Activated T-cell treated with anti-CD3 and anti-CD28 coated beads, Interleukin-2, amount 50 U/mL, for 4 hours (primary cell): ENCODE measurements at places on chromosomes 5 and 9. TPM values are rescaled to one million over a fixed set of nuclear protein-coding genes. Genes with fewer than 3 reads are reported as not detected.

DNA sequence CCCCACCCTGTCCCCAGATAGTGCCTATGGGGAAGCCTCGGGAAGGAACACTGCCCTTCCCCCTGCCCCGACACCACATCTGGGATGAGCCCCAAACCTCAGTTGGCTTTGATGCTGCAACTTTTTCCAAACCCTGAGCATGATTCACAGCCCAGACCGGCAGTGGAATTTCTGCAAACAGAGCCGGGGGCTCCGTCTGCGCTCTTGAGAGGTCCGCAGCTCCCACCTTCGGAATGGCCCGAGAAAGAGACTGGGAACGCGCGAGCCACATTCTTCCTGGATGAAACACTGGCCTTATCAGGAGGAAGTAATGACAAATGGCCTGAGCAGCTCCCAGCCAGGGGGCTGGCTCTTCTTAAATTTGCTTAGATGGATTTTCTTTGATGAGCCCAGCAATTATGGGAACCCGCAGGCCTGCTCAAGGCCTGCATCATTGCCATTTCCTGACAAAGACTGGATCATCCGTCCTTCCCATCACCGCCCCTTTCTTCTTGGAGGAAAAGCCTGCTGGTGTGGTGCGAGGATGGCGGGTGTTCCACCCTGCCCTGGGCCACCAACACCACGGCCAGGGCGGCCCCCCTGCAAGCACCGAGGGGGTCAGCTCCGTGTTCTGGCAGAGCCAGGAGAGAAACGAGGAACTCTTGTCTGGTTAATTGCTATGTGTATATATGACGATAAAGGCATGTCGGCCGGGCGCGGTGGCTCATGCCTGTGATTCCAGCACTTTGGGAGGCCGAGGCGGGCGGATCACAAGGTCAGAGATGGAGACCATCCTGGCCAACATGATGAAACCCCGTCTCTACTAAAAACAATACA lies 38.8 kb upstream of the COL5A1 start:
- DNase-seq, result no peak

- DNase-seq, result no peak
Observed at GRCh38 chr5:115452536-115453235, 91.9 kb downstream of the FEM1C start.

DNA sequence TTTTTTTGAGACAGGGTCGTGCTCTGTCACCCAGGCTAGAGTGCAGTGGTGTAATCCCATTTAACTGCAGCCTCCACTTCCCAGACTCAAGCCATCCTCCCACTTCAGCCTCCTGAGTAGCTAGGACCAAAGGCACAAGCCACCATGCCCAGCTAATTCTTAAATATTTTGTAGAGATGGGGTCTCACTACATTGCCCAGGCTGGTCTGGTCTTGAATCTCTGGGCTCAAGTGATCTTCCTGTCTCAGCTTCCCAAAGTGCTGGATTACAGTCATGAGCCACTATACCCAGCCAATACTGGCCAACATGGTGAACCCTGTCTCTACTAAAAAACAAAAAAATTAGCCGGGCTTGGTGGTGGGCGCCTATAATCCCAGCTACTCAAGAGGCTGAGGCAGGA lies 6.8 kb downstream of the DCAF12 start:
- no peak for DNase-seq

- DNase-seq, result no peak
Observed at GRCh38 chr5:77518304-77518703, 26.2 kb upstream of the WDR41 start.

Gene SLC9A3
- total RNA-seq, result 3.5 TPM

Gene C9
- total RNA-seq, result 0.11 TPM

Gene PLK2
- total RNA-seq, result 5.6 TPM

DNA sequence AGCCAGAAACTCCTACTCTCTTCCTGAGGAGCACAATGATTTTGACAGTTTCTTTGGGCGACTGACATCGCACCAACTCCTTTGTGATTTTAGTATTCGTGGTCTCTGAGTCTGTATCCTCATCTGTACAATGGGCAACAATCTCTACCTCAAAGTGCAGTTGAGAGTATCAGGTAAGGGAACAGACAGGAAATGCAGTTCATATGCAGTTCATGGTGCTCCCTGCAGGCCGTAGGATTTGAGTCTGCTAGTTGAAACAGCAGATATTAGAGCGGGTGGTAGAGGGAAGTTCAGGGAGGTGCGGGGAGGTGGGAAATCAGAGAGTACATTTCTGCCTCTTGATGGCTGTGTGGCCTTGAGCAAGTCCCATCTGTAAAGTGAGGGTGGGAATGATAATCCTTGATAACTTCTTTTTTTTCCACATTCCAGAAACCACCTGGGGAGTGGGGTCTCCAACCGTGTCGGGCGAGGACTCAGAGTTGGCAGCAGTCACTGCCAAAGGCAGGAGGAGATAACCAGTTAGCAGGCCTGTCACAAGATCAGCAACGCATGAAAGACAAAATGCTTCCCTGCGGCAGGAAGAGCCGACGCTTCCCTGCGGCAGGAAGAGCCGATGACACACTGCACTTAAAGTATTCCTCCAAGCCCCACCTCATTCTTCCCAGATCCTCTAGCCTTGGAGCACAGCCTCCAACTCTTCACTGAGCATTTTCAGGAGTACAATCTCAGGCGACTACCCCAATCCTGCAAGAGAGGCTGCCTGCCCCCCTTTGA lies 6.0 kb upstream of the NEK6 start:
- no peak for DNase-seq

DNA sequence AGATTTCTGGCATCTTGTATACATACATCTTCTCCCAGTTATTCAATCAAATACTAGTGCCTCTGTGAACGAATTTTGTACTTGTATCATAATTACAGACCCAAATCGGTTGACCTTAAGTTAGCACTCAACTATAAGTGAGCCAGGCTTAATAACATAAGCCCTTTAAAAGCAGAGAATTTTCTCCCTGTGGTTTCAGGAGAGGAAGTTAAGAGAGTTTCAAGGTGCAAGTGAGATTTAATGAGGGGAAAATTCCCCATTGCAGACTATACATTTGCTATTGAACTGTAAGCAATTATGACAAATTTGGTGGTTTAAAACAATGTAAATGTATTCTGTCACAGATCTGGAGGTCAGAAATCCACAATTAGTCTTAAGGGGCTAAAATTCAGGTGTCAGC lies 261.9 kb upstream of the NREP start:
- no peak for DNase-seq

DNA sequence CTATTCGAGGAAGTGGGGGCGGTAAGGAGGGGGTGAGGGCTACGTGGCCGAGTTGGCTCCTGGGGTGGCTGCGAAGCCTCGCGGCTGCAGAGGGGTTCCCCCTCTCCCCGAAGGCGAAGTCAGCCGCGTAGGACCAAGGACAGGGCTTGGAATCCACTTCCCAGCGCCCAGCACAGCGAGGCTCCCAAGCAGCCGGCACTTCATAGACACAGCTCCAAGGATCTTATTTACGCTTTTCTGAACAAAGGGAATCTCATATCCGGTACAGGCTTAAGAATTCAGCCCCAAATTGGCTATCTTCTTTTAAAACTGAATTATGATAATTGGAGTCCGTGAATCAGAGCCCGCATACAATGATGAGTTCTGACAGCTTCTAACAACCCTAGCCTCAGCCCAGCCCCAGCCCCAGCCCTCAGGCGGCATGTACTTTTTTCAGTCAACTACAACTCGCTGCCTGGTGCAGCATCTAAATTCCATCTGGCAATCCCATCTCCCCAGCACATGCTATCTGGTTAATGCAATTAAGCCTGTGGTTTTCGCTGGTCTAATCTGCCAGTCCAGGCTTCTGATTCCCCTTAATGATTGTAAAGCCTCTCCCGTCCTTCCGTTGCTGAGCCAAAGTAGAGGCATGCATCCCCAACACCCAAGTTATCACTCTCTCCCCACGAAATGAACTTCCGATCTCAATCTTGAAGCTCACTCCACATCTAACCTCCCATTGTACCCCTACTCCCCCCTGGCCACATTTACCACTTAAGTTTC lies 1.0 kb downstream of the ELAVL2 start:
- no peak for DNase-seq

- no peak for DNase-seq
Observed at GRCh38 chr9:37010180-37010579, 23.9 kb downstream of the PAX5 start.

GRCh38 chr9:70477907-70478480 lies 63.5 kb upstream of the KLF9 start:
- DNase-seq, result no peak

Gene HSD17B4
- total RNA-seq, result 74.4 TPM

GRCh38 chr5:155480731-155481131 lies 467.2 kb downstream of the KIF4B start:
- DNase-seq, result no peak

DNA sequence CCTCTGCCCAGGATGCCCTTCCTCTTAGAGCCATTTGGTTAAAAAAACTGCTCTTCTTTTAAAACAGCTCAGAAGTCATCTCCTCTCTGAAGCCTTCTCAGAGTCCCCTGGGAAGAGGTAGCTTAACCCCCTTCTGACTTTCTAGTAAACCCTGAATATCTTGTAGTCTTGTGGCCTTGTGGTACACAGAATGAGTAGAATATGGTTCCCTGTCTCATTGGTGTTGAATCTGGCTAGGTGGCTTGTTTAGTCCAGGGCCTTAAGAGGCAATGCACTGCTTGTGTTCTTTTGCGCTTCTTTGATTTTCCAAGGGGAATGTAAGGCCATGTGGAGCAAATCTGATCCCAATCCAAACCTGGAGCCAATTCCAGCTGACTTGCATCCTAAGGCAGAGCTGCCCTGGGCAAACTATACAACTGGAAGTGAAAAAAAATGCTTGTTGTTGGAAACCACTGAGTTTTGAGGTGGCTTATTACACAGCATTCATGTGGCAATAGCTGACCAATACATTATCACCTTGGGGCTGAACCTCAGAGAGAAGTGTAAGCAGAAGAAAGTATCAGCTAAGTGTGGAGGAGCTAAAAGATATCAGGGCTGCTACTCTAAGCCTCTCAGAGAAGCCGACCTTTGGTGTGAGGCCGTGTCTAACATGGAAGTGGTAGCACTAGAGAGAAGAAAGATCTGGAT lies 31.0 kb downstream of the ALG2 start:
- DNase-seq, result no peak

DNA sequence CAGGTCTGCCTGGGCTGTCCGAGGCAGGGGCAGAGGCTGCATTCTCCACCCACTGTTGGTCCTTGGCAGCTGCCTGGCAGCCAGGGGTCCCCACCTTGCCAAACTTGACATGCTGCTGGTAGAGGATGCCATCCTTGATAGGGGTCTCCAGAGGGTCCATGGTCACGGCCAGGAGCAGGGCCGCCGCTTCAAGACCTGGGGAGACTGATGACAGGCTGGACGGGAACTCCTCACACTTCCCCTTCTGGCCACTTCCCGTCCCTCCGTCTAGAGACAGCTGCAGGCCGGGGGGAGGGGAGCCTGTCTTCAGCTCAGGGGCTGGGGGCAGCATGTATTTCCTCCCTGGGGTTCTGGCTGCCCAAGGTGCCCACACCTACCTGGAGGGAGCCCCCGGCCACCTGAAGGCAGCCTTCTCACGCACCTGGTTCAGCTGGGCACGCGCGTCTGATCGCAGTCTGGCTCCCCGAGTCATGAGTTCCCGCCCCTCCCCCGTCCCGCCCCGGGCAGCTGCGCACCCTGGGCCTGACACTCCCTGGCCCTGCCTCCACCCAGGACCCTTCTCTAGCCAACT lies at the start of gene DOK3:
TSS of gene DOK3 (minus strand) at position 446 of the 571 bp plus-strand sequence. CDS start at position 160, 286 bp downstream.
- DNase-seq, result no peak

- no peak for DNase-seq
Observed at GRCh38 chr9:73264631-73265030, 113.0 kb downstream of the ANXA1 start.

DNA sequence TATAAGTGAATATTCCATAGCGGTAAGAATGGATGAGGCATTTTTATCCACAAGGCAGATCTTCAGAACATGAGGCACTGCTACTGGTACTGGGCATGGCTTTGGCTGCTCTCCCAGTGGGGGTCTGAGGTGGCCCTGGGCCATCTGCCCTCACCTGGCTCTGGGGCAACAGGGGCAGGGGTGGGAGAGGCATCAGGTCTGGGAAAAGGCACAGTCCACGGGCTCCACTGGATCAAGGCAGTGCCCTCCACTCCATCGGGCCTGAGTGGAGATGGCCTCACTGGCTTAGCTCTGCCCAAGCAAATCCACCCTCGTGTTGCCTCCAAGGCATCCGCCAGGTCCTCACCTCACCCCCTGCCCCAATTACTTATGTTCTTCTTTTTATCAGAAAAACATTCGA lies 10.9 kb upstream of the NKD2 start:
- DNase-seq, result no peak

- DNase-seq, result no peak
Observed at GRCh38 chr9:99457981-99458380, 235.9 kb downstream of the SEC61B start.

- DNase-seq, result no peak
Observed at GRCh38 chr9:121656941-121657470, 5.6 kb downstream of the DAB2IP start.

DNA sequence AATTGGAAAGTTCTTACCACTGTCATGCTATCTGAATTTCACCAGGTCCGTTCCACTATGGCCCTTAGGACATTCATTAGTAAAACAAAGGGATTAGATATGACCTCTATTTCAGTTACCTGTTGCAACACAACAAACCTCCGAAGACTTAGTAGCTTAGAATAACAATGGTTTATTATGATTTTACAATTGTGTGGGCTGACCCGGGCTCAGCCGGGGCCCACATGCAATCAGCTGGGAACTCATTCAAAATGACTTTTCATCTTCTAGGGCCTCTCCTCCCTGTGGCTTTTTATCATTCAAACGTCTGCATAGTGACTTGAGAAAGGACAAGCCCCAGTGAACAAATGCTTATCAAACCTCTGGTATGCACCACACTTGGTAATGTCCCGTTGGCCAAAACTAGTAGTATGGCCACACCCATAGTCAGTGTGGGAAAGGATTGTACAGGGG lies 2.3 kb upstream of the FBXW11 start:
- no peak for DNase-seq

DNA sequence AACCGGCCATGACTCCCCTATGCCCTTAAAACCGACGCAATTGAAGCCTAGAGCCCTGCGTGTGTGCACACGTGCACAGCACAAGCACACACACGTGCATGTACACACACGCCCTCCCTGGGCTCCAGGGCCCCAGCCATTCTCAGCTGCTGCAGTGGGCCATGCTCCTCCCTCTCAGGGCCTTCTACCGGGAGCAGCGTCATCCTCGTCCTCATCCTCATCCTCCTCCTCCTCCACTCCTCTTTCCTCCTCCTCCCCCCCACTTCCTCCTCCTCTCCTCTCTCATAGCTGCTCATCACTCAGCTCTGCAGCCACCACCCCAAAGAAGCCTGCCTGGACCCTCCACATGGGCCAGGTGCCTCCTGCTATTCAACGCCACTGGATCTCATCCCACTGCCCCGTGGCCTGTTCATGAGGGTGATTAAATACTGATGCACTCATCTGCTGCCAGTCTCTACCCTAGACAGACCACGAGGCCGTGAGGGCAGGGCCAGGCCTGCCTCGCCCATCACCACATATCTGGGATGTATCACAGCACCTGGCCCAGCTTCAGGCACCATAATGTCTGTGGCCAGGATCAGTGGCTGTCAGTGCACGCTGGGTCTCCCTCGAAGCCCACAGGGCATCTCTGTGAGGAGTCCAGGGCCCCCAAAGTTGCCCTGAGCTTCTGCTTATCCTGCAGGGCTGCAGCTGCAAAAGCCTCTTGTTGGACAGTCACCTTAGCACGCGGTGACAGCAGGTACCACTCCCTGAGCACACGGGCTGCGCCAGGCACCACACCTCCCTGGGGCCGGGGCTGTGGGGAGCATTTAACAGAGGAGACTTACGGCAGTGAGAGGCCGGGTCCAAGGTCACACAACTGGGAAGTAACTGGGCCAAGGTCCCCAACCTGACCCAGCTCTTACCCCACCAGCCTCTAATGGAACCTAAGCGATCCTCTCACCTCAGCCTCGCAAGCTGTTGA lies 9.8 kb downstream of the FAM78A start:
- DNase-seq, result no peak
